Central memory CD4-positive, alpha-beta T cell (primary cell): ENCODE measurements at places on chromosomes 3 and 15.

DNA sequence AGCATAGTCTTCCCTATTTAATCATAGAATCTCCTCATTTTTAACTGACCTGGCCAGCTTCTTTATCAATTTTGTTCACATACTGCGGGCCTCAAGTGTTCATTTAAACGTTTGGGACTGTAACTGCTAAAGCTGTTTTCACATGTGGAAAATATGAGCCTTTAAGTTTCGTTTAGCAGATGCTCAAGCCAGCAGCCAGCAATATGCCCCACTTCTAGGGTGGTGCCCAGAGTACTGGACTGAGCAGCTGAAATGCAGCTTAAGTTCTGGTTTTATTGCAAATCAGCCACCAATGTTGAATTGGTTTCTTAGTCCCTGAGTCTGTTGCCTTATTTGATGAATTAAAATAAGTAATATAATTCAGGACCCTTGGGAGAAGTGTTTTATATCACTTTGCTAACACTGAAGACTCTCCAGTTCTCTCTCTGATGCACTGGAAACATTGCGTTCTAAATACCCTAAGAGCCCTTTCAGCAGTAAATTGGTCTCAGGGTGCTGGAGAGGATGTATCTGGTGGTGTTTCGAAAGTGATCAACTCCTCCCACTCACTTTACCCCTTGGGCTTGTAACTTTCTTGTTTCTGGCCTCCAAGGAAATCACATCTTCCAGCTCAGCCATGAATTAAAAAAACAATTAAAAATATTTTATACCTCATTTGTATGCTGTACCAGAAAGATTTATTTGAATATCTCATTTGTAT is 61.7 kb downstream of the B3GALNT1 start:
- no peak for DNase-seq

DNA sequence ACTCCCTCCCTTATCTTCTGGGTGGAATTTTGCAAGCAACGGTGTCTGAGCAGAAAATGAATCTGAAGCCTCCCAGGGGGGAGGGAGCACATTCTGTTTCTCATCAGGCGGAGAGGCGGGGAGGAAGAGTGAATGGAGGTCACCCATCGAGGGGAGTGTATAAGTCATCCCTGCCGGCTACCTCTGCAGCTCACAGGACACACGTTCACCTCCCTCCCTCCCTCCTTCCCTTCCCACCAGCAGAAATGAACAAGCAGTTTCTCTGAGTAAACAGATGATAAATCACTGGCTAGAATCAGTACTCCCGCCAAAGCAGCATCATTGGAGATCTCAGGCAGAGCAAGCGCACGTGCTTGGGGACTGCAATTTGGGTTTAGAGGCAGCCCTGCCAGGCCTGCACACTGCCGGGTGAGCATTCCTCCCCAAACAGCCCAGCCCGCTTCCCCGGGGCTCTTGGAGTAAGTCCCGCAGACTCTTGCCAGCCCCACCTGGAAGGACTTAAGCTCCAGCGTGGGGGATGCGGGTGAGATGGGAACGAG is 38.3 kb downstream of the CPN2 start:
- no peak for DNase-seq

- DNase-seq: no peak
These were observed 59.3 kb downstream of the C3orf85 start for GRCh38 chr3:109195815-109196214.

DNA sequence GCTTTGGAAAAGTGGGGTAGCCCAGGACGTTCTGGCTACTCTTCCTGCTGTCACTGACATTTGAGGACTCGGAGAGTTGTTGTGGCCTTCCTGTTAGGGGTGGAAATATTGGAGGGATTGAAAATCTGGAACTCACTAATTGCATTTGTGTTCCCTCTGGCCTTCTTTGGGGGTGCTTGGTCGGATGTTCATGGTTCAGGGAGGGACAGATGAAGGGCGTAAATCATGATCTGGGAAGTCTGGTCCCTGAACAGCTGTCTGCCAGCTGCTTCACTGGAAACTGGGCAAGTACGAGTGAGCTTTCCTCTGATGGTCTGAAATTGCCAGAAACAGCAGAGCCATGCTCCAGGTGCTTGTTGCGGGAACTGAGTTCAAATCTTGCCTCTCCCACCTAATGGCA is 327.8 kb upstream of the C2CD4B start:
- DNase-seq: no peak

- DNase-seq: no peak
These were observed 39.5 kb downstream of the TIGIT start for GRCh38 chr3:114333180-114333922.

GRCh38 chr3:42670670-42671069 is 14.7 kb upstream of the KLHL40 start:
- no peak for DNase-seq

GRCh38 chr3:137770066-137770834 is 6.1 kb downstream of the SOX14 start:
- no peak for DNase-seq

GRCh38 chr3:38613426-38613825 is 36.1 kb downstream of the SCN5A start:
- DNase-seq: no peak

DNA sequence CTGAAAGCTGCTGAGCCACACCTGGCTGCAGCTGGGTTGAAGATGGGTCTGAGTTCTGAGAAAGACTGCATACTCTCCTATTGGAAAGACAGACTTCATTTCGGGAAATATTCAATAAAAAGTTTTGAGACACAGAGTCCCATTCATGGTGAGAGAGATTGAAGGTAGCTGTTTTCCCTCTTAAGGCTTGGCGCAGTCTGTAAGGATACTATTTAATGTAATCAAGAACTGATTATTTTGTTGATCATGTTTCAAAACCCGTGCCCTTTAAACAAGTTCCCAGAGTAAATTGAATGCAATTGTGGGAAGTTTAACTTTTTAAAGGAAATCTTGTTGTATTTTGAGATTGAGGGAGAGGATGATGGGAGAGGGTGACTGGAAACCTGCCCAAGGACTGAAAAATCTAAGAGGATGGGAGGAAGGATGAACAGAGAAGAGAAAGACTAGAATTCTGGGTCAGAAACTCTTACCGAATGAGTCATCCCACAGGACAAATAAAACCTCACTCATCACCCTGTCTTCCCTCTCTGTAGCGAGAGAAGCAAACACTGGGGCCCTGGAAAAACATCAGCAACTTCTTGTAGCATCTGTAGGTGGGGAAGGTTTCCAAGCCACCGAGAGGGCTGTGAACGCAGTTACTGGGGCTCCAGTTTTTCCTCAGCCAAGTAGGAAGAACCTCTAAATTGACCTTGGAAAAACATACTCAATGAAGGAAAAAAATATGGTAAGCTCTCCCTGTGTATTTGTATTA is 193.2 kb upstream of the TPRG1 start:
- no peak for DNase-seq

DNA sequence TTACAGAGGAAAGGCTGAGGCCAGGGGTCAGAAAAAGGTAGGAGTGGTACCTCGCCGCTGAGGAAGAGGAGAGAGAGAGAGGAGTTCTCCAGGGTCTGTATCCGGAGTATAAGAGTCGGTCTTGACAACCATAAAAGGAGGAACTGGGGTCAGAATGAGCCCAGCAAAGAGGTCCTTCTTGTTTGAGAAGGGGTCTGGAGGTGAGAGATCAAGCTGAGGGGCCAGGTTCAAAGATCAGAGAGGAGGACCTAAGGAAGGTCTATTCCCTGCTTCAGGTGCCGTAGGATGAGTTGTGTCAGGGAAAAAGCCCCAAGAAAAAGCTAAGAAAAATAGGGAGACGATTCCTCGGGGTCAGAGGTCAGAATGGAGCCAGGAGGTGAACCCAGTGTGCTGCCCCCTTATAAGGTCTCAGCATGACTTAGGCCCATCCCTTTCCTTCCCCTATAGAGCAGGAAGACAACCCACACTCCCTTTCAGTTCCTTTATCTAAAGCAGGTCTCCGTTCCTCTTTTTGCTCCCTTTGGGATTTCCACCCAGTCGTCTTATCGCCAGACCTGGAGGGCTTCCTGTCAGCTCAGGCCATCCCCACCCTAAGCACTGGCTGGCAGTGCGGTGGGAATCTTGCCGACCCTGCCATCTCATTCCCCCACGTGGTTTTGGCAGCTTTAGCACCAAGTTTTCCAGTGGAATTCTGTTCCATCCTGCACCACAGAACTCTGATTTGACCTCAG is 651 bp downstream of the MTMR14 start:
- DNase-seq: no peak

- no peak for DNase-seq
These were observed 21.3 kb upstream of the NUDT16 start for GRCh38 chr3:131360191-131360755.

DNA sequence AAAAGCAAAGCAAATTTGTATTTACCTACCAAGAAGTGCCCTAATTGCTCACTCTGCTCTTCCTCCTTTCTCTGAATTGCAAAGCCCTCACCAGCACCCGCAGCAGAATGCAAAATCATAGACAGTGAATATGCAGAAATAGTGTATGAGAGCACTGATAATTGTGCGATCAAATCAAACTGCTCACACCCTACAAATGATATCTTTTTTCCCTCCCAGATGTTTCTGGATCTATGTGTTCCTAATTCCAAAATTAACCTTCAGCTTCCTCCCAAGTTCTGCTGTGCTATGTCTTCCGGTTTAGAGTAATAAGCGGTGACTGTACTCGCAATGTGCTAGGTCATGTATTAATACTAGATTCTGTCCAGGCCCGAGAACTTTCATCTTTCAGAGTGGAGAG is 3.4 kb downstream of the GHSR start:
- DNase-seq: no peak

DNA sequence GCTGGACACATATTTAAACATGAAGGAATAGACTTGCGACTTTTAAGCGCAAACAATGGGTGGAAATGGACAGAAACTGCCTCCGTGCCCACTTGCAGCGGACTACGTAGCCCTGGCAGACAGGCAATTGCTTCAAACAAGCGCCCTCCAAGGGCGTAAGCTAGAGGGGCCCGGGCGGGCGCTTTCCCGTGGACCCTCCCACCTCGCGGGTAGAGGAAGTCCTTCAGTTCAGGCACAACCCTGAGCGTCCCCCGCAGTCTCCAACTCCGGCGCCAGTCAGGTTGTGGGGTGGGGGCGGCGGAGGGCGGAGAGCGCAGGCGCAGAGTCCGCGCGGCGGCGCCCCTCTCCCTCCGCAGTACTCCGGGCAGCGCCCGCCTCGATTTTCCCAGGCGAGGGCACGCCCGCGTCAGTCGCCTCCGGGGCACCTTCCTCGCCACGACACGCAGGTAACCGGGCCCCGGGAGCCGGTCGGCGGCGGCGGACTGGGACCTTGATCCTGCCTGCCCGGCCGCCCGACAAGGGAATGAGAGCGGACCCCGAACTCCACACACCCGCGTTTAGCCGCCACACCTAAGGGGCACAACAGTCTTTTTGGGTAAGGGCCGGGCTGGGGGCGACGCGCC is at the start of gene SLC35G2:
SLC35G2 (plus strand) TSS at position 358 of the 623 bp plus-strand sequence. CDS start 35,335 bp downstream, outside the sequence.
- peak; percentile 11 for DNase-seq

GRCh38 chr3:159938714-159939113 is 49.9 kb upstream of the IL12A start:
- DNase-seq: no peak

- no peak for DNase-seq
These were observed 162.1 kb downstream of the FOXP1 start for GRCh38 chr3:71421475-71421819.

DNA sequence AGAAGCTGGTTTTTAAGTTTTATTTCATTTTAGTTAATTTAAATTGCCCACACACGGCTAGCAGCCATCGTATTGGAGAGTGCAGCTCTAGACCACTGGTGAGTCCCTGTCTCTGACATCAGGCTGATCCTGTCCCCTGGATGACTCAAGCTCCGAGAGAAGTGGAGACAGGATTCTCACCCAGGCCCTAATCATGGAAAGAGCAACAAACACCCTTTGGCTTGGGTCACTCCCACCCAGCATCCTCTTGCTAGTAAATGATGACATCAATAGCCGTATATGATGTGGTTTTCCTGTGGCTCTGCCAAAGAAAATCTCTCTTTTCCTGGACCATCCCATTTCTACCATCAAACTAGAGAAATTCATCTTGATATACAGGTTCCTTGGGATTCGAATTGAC is 182.2 kb downstream of the NTRK3 start:
- no peak for DNase-seq

- peak; percentile 0 for DNase-seq
These were observed 34.7 kb downstream of the OXNAD1 start for GRCh38 chr3:16299746-16300145.

GRCh38 chr15:98433346-98433745 is 215.0 kb upstream of the IGF1R start:
- DNase-seq: no peak

- no peak for DNase-seq
These were observed 78.5 kb downstream of the HMG20A start for GRCh38 chr15:77499087-77499760.

DNA sequence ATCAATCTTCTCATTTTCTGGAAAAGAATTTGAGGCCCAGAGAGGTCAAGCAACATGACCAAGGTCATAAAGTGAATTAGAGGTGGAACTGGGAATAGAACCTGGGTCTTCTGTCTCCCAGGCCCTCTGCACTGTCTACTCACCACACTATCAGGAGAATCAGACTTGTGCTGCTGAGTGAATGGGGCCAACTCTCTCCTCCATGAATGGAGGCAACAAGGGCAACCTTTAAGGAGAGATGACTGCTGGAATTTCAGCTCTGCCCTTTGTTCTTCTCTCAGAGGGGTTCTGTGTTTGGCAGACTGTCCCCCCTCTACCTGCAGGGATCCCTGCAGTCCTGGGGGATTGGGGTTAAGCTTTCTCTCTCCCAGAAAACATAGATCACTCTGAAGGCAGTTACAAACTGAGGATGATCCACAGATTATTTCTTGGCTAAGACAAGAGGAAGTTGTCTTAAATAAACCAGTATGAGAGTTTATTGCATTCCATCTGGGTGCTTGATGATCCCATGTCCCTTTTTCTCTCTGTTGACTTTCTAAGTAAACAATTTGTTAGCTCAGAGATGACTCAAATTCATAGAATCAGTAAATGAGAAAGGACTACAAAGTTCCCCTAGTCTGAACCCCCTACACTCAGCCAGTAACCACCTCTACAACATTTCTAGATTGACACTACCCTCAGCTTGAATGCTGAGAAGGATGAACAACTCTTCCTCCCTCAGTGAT is 99.0 kb upstream of the LIPC start:
- no peak for DNase-seq

- DNase-seq: no peak
These were observed 1108.3 kb downstream of the TBL1XR1 start for GRCh38 chr3:176088962-176089383.

DNA sequence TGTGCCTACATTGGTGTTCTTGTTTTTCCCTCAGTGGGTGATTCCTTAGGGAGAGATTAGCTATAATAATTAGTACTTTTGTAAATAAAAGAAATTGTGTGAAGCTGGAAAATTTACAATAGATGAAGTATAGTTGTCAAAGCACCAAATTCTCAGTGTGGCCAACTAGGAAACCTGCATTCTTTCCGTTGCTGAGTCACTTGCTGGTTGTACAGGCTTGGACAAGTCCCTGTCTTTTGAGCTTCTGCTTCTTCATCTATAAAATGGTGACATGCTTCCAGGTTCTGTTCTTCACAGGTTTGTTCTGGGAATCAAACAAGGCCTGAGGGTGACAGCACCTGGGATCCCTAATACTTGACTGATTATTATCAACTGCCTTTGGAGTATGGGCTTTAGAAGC is 184.1 kb upstream of the HES1 start:
- DNase-seq: no peak

DNA sequence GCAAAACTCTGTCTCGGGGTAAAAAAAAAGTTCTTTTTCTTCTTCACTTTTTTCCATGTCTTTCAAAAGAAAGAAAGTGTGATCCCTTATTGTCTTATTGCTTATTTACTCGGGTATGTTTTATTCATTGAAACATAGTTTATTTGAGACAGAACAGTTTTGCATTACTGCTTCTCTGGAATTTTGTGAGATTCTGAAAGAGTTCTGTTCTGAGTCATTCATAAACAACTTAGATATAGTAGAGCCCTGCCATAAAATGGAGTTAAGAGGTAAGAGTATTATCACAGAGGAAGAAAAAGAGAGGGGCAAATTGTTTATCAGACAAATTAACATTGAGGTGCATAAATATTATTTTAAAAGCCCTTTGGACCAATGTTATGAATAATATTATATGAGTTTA is 522.2 kb downstream of the ROBO2 start:
- DNase-seq: no peak
